ENCODE measurements at places on chromosomes 5 and 9.

DNA sequence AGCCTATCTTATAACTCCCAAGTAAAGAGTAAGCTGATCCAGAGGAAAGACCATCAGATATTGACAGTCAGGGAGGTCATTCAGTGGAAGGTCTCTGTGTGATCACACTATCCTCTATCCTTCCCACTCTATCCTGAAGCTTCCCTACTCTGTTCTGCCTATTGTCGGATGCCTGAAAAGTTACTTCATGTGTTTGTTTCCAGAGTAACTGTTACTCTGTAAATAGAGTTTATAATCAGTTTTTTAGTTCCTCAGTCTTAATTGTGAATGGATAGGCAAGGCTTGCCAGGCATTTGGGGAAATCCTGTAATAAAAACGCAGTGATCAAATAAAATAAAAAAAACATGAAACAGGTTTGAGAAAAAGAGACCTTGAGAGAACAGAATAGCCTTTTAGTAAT lies 79.8 kb downstream of the XRCC4 start:
- DNase-seq: no peak

GRCh38 chr5:7881091-7881490 lies 12.1 kb downstream of the MTRR start:
- DNase-seq: no peak

DNA sequence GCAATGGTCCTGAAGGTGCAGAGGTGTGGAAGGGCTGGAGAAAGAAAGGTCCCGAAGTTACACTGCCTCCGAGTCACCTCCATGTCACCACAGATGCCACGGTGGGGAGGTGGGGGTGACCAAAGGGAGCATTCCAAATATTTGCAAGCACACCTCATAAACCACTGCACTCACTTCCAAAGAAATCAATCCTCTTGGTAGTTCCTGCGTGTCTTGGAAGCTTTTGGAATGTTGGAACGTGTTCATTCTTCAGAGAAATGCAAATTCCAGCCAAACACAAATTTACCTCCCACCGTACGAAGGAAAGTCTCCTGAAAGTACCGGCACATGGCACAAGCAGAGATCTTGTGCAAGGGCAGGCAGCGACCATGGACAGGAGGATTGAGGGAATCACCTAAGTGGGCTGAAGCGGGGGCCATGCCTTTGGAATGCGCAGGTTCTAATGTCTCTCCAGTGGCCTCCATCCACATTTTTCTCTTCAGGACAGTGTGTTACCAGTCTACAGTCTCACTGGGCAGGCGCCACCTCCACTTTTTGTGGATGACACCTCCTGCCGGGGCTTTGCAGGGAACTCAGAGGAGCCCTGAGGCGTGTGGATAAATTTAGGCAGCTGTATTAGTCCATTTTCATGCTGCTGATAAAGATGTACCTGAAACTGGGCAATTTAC lies 54.0 kb downstream of the NSUN2 start:
- no peak for DNase-seq

DNA sequence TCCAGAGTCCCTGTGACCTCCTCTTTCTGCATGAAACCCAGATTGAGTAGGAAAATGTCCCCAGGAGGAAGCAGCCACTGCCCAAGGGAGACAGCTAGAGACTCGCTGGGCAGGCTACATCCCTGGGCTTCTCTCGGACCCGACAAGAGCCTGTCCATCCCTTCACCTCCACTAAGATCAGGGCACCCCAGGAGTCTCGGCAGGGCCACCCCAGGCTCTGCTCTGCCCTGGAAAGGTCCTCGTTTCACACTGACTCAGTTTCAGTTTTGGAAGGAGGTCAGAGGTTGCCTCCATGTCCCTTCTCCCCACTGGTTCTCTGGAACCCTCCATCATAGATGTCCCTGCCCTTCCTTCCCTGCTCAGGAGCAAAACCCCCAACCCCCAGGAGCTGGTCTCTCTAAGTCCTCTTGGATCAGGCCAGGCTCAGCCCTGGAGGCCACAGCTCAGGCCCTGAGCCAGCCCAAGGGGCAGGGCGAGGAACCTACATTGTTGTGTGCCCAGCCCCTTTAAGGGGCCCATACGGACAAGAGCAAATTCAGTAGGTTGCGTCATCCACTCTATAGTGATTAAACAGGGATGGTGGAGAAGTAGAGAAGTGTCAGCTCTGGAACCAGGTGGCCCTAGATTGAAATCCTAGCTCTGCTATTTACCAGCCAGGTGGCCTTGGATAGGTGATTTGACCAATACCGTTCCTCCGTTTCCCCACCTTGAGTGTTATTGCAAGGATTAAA lies 37.4 kb downstream of the C9orf50 start:
- no peak for DNase-seq

GRCh38 chr9:136882109-136882946 lies 4.0 kb upstream of the TRAF2 start:
- peak; percentile 76 for DNase-seq

DNA sequence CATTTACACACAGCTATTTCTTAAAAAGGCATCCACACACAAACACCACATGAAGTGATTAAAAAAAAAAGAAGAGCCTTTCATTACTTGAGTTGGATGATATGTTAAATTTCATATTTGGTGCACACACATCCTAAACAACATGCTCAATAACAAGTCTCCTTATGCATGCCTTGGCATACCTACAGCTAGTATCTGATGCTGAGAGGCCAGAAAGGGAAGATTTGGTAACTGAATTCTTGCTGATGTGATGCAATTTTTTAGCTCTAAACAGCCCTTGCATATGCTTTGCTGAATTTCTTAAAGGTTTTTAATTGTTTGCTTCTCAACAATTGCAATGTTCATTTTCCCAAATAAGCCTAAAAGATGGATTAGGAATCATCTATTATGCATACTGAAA lies 338.8 kb downstream of the ARL15 start:
- no peak for DNase-seq

GRCh38 chr5:149386166-149386565 lies 7.1 kb upstream of the IL17B start:
- DNase-seq: no peak

DNA sequence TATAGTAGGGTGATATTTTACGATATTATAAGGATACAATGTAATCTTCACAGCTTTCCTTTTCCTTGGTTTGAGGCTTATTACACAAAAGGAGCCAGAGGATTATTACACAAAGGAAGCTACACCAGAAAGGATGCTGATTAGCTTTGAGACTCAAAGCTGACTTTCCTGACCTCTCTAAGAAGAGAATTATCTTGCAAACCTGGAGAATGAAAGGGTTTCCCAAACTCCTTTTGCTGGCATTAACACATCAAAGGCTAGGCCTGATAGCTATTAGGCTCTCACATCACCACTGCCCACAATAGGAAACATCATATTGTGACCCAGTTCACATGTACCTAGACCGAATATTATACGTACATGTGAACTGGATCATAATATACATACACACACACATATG lies 34.2 kb upstream of the CHD1 start:
- no peak for DNase-seq

GRCh38 chr5:153543288-153543687 lies 52.8 kb downstream of the GRIA1 start:
- DNase-seq: no peak

- no peak for DNase-seq
Observed at GRCh38 chr5:113311301-113311700, 123.5 kb downstream of the TSSK1B start.

DNA sequence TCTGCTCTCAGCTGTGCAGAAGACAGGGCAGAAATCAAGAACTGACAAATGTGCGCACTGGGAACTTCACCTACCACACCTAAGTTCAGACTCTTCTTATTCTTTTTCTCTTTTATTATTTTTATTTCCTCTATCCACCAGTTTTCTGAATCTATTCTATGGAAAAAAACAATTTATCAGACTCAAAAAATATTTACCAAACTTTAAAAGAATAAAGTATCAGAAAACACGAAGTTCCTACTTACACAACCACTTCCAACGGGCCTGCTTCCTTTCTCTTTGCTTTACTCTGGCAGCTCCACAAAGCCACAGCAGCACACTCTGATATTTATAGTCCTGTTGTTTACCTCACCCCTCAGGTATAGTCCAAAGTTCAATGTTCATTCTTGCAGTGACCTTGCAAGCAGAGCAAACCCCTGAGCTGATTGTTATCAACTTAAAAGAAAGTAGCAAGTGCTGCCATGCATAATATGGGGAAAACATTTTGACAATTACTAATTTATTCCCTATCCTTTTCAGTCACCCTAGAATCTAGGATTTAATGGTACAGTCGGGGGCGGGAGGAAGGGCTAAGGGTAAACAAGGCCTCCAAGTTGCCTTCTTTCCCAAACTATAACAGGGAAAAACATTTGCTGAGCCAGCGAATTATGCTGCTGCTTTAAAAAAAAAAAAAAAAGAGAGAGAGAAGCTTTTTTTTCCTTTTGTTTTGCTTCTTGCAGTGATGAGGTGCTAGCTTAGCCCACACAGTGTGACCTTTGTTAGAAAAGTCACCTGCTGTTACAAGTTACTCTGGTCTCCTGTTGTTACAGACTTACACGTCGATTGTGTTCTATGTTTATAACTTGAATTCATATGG lies at the start of gene SELENOP:
Gene SELENOP, minus strand, starts transcription at position 302 of the 856 bp plus-strand sequence. CDS start 3,539 bp downstream, outside the sequence.
- DNase-seq: no peak

GRCh38 chr9:98081477-98082219 lies 25.1 kb downstream of the NANS start:
- no peak for DNase-seq

DNA sequence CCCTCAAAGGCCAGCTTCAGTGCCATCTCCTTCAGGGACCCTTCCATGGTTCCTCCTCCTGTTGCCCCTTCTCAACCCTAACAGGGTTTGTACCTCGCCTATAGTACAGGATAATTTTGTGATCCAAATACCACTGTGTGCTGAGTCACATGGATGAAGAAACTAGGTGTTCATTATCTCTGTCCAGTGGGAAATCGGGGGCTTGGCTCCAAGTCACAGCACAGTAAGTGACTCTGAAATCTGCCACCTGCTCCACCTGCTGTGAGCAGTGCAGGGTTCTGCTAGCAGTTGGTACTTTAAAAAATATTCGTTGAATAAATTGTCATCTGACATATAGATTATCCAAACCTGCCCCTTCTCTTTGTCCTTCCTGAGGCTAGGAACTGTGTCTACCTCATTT lies 123.2 kb upstream of the OTULINL start:
- no peak for DNase-seq

GRCh38 chr9:114132550-114132918 lies 22.8 kb upstream of the COL27A1 start:
- no peak for DNase-seq

GRCh38 chr9:131227959-131228460 lies 48.3 kb downstream of the FAM78A start:
- DNase-seq: no peak

DNA sequence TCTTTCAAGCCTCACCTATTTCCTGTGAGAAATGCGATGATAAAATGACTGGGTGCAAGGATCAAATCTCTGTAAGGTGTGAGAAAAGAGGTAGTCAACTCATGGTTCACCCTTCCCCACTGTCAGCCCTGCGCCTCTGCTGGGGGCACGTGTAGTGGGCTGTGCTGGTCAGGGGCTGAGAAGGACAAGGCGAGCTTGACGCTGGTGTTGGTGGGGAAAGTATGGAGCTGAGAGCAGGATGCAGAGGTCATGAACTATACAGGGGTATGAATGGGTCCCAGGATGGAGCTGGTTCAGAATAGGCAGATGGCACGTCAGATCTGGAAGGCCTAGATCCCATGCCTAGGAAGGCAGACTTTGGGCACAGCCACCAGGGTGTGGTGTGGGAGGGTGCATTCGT lies 20.6 kb downstream of the PITX1 start:
- DNase-seq: no peak

DNA sequence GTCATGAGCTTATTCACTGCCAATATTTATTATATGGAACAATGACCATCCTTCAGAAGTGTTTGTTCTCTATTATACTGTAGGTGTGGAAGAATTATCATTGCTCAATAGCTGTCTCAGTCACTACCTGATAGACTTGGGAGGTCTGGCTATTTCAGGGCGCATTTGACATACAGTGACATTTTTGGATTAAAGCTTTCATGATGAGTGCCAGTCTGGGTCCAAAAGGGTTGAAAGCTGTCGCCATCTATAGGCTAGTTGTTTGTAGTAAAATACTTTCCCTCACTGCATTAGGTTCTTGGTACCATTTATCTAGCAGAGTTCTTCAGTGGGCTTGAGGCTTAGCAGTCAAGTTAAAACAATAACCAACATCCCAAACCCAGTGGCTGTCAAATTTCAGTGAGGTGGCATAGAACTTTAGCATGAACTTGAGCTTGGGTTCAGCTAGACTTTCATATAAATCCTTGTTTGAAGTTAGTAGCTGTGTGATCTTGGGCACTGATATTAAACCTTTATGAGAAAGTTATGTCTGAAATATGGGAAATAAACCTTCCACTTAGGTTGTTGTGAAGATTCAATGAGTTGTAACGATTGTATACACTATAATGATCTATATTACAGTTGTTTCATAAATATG lies 110.5 kb upstream of the CDKN2B start:
- DNase-seq: no peak

GRCh38 chr5:20601678-20602100 lies 613.7 kb upstream of the CDH18 start:
- no peak for DNase-seq

GRCh38 chr9:125929846-125930245 lies 182.7 kb downstream of the PBX3 start:
- DNase-seq: no peak

DNA sequence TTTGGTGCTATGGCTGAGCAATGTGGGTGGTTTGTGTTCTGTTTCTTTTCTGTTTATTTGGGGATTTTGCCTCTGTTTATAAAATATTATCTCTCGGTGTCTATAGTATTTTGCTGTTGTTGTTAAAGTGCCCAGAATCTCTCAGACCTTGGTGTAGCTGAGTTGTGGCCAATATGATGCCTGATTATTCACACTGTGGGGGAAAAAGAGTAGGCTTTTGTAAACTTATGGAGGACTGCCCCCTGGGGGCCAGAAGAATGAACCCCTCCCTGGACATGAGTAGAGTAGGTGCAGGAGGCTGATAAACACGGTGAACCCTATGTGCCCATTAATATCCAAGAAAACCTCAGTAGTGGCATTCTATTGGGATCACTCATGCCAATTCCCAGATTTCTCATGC lies 49.0 kb upstream of the DPYSL3 start:
- no peak for DNase-seq

DNA sequence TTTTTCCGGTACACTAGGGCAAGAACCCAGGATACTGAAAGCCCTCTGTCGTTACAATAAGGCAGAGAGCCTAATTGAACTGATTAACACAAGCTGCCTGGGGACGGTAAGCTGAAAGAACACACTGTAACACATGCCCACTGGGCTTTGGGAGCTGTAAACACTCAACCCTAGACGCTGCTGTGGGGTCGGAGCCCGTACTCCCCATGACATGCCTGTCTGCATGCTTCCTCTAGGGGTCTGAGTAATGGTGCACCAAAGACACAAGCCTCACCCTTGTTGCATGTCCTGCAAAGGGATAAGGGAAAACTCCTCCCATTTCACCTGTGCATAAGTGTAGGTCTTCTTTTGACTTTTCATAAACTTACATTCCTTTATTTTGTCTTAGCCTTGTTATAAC lies 194.0 kb downstream of the FBXL7 start:
- DNase-seq: no peak
